Skeletal muscle tissue (tissue), 5 donors: ENCODE measurements at places on chromosomes 1 and 21. TPM values are rescaled to one million over a fixed set of nuclear protein-coding genes. Genes with fewer than 3 reads are reported as not detected.

Gene TOR1AIP1
- total RNA-seq: 28.7 TPM

Gene POMGNT1
- 23.5 TPM for total RNA-seq

Gene KRTAP7-1
- total RNA-seq: not detected

Gene SYPL2
- 38.6 TPM for total RNA-seq

Gene CRNN
- not detected for total RNA-seq

Gene CCDC27
- total RNA-seq: not detected

Gene SUCO
- 68.9 TPM for total RNA-seq

Gene RGS16
- 7.8 TPM for total RNA-seq

Gene SMIM12
- 8.9 TPM for total RNA-seq

Gene PRSS38
- not detected for total RNA-seq
